ENCODE measurements at places on chromosomes 12 and 14.

GRCh38 chr14:97703006-97703760 lies 906.0 kb downstream of the VRK1 start:
- DNase-seq: no peak

DNA sequence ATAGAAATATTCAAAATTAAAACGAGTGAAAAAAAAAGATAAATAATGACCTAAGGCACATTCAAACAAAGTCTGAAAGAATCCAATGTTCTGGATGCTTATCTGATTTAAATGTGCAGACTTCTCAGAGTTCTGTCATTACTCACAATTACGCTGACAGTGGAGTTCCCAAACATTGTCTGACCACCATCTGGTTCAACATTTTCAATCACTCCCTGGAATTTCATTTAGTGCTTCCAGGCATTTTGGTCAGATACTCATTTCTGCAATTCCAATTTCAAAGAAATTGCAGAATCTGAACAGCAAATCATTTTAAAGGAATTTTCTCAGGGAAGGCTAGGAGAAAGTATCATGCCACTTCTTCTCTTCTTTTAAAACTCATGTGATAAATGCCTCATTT lies 398.2 kb upstream of the PDE3A start:
- no peak for DNase-seq

- DNase-seq: no peak
These were observed 46.0 kb downstream of the SH2B3 start for GRCh38 chr12:111451649-111452129.

DNA sequence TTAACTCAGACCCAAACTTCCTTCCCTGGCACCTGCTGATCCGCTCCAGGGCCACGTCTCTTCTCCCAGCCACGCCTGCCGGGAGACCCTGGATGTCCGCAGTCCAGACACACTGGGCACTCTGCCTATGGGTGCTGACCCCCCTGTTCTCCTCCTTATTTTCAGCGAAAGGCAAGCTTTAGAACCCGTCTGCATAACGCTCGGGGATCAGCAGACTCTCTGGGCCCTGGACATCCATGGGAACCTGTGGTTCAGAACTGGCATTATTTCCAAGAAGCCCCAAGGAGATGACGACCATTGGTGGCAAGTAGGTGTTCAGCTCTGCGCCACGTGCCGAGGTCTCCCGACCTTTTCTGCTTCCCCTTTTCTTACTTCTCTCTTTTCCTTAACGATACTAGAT lies 63.9 kb downstream of the ANKRD9 start:
- no peak for DNase-seq

- DNase-seq: peak; percentile 43
These were observed 84.1 kb upstream of the RESF1 start for GRCh38 chr12:31874961-31875608.

DNA sequence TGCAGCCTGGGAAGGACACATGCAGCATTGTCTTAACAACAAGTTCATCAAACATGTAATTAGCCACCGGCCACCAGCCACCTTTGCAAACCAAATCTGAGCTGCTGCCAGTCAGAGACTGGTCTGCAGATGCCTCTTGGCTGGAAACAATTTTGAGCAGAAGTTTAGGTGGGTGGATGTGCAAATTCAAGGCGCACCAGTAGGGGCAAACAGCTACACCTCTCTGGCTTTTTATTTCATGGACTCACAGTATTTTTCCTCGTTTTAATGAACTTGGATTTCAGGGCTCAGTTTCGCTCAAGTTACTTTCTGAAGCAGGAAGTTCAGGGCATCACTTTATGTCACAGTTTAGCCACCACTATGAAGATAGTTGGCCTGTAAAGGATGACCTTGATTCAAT lies 94.3 kb downstream of the OTX2 start:
- no peak for DNase-seq

GRCh38 chr14:51836417-51836816 lies 24.0 kb upstream of the GNG2 start:
- no peak for DNase-seq

GRCh38 chr12:88035907-88036289 lies 6.7 kb upstream of the C12orf50 start:
- DNase-seq: no peak

DNA sequence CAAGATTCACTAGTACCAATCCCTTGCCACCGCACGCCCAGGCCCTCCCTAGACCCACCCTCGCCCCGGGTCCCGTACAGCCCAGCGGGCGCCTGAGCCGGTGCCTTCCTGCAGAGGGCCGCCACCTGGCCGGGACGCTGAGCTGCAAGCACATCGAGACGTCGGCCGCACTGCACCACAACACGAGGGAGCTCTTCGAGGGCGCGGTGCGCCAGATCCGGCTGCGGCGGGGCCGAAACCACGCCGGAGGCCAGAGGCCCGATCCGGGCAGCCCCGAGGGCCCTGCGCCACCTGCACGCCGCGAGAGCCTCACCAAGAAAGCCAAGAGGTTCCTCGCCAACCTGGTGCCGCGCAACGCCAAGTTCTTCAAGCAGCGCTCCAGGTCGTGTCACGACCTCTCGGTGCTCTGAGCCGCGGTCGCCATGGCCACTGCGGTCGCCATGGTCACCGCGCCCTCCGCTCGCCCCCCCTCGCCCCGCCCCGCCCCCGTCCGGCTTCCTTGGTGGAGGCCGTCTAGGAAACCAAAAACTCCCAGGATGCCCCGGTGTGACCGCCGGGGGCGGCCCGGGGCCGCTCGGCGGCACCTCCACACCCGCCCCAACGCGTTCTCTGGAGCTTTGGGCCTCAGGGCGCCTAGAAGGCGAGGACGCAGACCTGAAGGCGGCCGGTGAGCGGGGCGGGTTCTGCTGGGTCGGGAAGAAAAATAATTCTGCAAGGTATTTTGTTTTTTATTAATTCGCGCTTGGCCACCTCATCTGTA lies 3.7 kb downstream of the REM2 start:
- peak; percentile 60 for DNase-seq

DNA sequence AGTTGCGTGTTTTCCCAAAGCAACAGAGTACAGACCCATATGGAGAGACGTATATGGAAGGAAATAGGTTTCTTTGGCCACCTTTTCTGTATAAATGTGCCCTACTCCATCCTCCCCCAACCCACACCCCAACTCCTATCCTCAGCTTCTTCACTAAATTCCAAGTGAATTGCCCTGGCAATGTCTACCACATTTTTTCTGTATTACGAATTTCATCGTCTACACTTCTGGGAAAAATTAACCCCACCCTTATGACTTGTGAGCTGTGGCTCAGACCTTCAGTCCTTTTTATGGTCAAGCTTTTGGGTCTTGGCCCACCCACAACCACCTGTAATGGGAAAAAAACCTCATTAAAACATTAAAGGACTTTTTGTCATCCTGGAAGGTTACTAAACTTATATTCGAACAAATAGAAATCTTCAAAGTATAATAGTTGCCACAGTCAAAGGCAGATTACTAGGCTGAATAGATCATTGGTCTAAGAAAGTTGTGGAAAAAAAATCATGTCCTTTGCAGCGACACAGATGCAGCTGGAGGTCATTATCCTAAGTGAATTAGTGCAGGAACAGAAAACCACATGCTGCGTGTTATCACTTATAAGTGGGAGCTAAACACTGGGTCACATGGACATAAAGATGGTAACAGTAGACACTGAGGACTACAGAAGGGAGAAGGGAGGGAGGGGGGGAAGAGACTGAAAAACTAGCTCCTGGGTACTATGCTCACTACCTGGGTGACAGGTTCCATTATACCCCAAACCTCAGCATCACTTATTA lies 15.7 kb upstream of the NFKBIA start:
- no peak for DNase-seq

DNA sequence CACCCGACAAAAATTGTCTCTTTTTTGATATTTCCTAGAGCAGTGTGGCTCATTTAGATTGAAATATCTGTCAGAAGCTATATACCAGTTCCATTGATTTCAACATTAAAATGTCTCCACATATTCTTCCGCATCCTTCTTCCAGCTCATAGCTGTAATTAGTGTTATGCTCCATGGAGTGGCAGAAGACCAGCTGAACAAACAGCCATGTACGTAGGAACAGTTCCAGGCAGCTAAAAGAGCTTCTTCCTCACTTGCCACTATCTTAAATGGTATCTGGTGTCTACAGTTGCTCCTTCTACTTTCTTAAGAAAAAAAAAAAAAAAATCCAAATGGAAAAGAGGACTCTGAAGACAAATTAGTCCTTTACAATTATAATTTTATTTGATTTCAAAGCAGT lies 848.0 kb downstream of the DIO2 start:
- DNase-seq: no peak

- no peak for DNase-seq
These were observed 212.9 kb downstream of the NRXN3 start for GRCh38 chr14:78383060-78383459.

DNA sequence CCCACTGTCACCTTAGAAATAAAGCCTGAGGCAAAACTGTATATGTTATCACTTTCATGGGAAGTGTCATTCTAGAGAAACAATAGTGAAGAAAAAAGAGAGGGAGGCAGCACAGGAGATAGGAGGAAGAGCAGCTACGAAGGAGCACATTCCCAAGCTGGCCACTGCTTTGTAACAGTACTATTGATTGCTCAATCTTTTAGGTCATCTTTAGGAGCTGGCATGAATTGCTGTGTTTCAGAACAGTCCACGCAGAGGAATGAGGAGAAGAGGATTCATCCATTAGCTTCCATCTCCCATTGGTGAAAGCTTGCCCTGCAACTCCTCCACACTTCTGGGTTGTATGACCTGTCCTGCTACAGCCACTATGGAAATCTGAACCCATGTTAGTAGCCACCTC lies 372.5 kb upstream of the DDHD1 start:
- DNase-seq: no peak

DNA sequence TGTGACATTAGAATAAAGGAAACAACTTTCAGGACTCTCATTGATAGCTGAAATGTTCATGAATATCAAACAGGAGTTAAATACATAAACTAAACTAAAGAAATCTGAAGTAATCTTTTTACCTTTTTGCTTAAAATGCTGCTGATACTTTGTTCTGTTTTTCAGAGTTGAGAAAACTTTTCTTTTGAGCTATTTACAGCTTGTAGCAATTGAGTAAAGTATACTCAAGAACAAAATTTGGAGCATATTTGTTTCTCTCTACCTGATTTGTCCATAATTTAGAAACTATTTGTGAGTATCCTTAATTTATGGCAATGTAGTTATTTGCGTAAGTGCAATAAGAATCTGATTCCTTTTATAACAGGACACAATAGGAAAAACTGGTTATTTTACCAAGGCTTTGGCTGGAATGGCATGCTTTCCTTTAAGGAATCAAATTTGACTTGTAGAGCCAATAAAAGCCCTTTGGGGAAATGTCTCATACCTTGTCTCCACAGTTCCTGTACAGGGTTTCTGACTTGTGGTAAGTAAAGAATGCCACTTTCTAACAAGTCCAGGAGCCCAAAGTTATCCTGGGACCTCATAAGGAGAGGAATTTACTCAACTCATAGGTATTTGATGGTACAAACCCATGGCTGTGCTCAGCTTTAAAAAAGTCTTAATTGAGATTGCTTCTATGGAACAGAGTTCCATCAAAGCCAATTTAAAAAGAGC lies 195.7 kb downstream of the TMEM117 start:
- DNase-seq: no peak

Data from stimulated activated CD4-positive, alpha-beta T cell treated with anti-CD3 and anti-CD28 coated beads, Interleukin-15, amount 100 ng/mL, for 1 hour (primary cell).